ENCODE measurements at places on chromosomes 16 and 17. TPM values are rescaled to one million over a fixed set of nuclear protein-coding genes. Genes with fewer than 3 reads are reported as not detected.

DNA sequence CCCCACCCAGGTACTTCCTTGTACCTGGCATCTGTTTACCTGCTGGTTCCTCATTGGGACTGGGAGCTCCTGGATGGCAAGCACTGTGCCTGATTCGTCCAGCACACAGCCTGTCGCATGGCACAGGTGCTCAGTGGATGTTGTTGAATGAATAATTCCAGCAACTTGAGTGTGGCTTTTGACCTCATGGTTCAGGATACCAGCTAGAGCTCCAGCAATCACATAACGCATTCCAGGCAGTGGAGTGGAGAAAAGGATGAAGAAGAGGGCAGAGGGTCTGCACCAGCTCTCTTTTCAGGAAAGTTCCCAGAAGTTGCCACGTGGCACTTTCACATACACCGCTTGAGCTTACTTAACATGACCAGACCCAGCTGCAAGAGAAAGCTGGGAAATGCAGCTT, 1.3 kb upstream of the CAMKK1 start:
- peaks cover 29% of the 10 kb centered on the region for H3K4me1 ChIP-seq
- H3K36me3 ChIP-seq: no peaks in the 10 kb centered on the region
- no peaks in the 10 kb centered on the region for H3K27me3 ChIP-seq
- H3K27ac ChIP-seq: peak overlapping the region; percentile 77

- H3K4me3 ChIP-seq: no peak overlapping the region
- H3K36me3 ChIP-seq: no peaks in the 10 kb centered on the region
- peaks cover 2% of the 10 kb centered on the region for H3K27me3 ChIP-seq
- DNase-seq: no peak
- H3K4me1 ChIP-seq: no peaks in the 10 kb centered on the region
Measured at GRCh38 chr16:49900875-49901274, 45.0 kb upstream of the ZNF423 start.

DNA sequence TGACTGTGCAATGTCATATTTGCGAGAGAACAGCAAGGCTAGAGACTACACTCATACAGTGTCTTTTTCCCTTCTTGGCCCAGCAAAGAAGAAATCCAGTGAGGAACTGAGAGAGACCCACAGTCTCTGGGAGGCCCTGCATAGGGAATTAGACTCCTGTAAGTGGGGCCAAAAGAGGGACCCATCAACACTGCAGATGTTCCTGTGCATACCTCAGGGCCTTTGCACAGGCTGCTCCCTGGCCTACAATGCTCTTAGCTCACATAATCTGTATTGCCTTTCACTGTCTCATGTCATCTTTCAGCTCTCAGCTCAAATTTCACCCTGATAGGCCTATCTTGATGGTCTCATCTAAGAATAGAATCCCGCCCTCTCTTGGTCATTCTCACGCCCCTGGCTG, 9.2 kb downstream of the SYCE1L start:
- H3K4me1 ChIP-seq: peaks cover 9% of the 10 kb centered on the region
- DNase-seq: no peak
- H3K27me3 ChIP-seq: no peaks in the 10 kb centered on the region
- no peak overlapping the region for H3K4me3 ChIP-seq
- H3K27ac ChIP-seq: no peak overlapping the region

DNA sequence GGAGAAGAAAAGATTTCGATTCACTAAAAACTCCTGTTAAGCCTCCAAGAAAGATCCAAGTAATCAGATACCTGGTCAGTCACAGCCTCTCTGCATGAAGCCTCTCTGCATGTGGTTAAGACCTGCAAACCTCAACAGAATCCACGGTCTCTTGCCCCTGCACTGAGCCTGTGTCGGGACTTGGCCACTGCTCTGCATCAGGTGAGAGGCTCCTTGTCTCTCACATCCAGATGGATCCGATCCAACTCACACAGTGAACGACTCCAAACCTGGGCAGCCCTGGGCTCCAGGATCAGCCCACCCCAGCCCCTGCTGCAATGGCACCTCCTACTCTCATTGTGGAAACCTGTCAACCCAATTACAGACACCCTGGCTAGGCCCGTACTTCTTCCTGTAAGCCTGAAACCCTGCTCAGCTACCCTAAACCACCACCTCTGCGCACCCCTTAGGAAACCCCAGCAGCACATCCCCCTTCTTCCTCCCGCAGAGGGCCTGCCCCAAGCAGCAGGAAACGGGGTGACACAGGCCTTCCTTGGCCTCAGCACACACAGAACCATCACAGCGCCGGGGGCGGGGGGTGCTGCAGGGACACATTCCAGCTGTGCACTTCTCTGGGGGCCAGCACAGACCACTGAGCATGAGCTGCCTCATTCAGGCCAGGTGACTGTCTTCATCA, 129.5 kb downstream of the ANKRD11 start:
- peaks cover 40% of the 10 kb centered on the region for H3K36me3 ChIP-seq
- no peaks in the 10 kb centered on the region for H3K27me3 ChIP-seq
- peak overlapping the region; percentile 61 for H3K4me3 ChIP-seq
- peak overlapping the region; percentile 91 for H3K27ac ChIP-seq
- peak; percentile 90 for DNase-seq

GRCh38 chr16:27437946-27438345, 36.0 kb downstream of the IL21R start:
- no peak overlapping the region for H3K27ac ChIP-seq
- H3K4me1 ChIP-seq: peaks cover 6% of the 10 kb centered on the region
- no peaks in the 10 kb centered on the region for H3K27me3 ChIP-seq
- H3K4me3 ChIP-seq: no peak overlapping the region

Gene CCDC92B
- not detected for total RNA-seq

Gene BEAN1
- not detected for total RNA-seq

Gene SYT17
- total RNA-seq: not detected

All from activated CD4-positive, alpha-beta T cell treated with anti-CD3 and anti-CD28 coated beads for 36 hours (primary cell).